Renal cortical epithelial cell (primary cell): ENCODE measurements at places on chromosomes 6 and 20.

DNA sequence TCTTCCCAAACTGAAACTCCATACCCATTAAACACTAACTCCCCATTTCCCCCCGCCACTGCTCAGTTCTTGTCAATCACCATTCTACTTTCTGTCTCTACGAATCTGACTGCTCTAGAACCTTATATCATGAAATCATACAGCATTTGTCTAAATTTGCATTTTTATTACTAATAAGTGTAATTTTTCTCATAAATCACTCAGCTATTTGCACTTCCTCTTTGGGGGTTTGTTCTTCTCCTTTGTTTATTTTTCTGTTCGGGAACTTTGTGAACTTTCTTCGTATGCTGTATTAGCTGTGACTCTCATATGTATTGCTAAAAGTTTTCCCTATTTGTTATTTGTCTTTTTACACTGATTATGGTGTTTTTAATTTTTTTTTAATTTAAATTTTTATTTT, 152.2 kb downstream of the SLC16A10 start:
- no peak for DNase-seq

DNA sequence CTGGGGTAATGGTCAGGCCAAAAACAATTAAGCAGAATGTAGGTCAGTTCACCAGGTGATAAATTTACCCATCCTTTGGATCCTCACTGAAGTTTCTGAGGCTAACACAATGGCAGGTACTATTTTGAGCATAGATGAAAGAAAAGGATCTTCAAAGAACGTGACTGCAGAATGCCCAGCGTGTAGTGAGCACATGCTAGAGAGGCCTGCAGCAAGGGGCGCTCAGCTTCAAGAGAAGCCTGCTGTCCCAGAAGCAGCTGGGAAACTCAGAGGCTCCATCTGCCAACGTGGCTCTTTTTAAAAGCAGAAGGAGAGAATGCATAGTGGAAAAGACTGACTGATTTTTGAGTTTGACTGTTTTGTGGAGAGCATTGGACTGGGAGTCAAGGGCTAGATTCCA, 57.4 kb downstream of the CD83 start:
- DNase-seq = no peak

DNA sequence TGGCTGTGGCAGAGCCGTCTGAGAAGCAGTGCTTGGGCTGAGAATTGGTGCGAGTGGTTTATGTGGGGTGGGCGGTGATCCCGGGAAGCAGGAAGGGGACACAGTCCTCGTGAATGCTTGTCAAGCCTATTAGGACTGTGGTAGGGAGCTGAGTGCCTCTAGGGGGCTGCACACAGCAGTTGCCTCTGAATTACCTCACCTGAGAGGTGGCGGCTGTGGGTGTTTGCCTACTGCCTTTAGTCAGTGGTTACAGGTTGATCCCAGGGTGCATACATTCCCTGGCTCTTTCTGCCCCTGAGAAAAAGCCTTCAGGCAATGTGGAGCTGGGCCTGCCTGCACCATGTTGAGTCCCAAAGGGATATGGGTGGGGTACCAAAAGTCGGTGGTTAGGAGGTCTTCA, 5.2 kb downstream of the AP5S1 start:
- DNase-seq = no peak

DNA sequence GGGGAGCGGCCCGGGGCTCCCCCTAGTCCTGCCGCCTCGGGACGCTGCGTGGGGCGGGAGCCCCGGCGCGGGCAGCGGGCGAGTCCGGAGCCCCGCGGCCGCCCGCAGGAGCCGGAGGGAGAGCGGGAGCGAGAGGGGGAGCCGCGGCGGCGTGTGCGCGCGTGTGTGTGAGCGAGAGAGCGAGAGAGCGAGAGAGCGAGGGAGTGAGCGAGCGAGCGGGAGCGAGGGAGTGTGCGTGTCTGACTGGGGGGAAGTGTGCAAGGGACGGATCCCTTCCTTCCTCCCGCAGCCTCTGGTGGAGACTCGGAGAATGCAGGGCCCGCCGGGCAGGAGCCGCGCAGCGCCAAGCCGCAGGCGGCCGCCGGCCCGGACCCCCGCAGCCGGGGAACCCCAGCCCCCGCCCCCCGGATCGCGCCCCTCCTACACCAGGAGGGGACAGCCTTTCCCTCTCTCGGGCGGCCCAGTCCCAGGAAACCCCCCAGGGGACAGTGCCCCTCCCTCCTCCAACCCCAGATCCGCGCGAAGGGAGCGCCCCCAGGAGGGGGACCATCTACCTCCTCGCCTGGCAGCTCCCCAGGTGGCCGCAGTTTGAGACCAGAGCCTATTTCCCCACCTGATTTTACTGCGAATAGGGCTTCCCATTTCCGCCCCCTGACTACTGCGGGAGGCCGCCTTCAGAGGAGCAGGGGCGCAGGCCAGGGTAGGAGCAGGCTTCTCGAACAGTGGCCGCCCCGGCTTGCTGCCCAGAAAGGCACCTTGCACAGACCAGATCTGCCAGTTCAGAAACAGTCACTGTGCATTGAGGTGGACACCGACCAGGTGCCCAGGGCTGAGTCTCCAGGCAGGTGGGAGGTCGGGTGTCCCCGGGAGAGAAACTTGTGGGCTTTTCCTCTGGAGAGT, at the start of gene CDH22:
Gene CDH22, minus strand, starts transcription at position 241 of the 900 bp plus-strand sequence. CDS start 57,204 bp downstream, outside the sequence.
- no peak for DNase-seq

GRCh38 chr6:120608826-120609225, 725.5 kb downstream of the TBC1D32 start:
- DNase-seq = peak; percentile 18

- DNase-seq = peak; percentile 62
Observed at GRCh38 chr6:93779086-93779841, 359.9 kb upstream of the EPHA7 start.

DNA sequence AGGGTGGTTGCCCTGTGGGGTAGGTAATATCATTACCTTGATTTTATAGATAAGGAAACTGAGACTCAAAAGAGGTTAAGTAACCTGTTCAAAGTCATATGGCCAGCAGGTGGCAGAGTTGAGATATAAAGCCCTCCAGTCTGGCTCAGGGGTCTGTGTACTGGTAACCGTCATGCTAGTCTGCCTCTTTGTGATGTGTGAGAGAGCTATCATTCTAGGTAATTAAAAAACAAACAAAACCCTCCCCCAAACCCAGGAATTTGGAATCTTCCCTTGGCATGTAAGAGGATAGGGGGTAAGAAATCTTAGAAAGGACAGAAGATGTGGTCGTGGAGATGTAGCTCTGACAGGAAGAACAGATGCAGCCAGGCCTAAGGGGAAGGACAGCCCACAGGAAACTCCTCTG, 206.0 kb downstream of the CDC5L start:
- DNase-seq = peak; percentile 61

DNA sequence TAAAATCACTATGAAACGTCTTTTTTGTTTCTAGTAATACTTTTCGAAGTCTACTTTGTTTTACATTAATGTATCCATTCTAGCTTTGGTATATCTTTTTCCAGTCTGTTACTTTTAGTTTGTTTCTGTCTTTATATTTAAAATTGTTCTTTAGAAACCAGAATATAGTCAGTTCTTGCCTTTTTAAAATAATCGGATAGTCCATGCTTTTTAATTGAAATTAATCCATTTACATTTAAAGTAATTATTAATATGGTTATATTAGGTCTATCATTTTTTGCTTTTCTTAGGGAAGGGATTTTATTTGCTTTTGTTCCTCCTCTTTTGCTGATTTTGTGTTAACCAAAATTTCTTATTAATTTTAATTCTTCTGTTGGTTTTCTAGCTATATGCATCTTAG, 23.7 kb downstream of the CDYL start:
- no peak for DNase-seq
